ENCODE measurements at places on chromosomes 12 and 14.

DNA sequence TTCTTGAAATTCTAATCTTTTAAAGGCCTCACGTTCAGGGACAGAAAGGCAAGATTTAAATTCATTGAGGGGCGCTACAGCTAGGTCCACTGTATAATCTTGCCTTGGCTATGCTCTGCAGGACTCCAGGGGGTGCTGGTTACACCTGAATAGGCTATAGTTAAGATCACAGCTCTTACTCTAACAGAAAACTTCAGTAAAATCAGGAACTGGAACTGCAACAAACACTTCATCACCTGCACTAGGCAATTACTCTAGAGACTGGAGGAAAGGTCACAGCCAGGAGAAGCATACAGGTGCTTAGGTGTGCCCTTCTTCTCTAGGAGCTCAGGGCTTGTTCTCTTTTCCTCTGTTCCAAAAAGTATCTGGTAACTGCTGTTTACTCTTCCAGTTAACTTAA, 20.9 kb downstream of the SLCO1C1 start:
- DNase-seq: no peak

DNA sequence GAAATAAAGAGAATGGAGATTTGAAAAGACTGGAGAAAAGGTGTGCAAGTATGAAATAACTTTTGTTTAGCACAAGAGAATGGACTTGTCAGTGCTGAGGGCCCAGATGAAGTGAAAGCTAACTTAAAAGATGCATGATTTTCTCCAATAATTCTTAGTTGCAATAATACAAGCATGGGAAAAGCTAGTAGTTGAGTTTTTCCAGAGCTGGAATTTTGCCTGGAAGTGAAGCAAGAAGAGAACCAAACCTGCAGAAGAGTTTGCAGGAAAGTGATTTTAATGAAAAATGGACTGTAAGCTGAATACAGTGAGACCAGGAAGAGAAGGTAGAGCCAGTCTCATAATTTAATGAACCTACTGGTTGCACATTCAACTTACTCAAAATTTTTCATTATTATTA, 69.3 kb upstream of the FSCB start:
- no peak for DNase-seq

GRCh38 chr12:111773801-111774551, 7.2 kb downstream of the ALDH2 start:
- peak; percentile 28 for DNase-seq

- no peak for DNase-seq
Measured at GRCh38 chr14:104477666-104478380, 101.7 kb upstream of the C14orf180 start.

DNA sequence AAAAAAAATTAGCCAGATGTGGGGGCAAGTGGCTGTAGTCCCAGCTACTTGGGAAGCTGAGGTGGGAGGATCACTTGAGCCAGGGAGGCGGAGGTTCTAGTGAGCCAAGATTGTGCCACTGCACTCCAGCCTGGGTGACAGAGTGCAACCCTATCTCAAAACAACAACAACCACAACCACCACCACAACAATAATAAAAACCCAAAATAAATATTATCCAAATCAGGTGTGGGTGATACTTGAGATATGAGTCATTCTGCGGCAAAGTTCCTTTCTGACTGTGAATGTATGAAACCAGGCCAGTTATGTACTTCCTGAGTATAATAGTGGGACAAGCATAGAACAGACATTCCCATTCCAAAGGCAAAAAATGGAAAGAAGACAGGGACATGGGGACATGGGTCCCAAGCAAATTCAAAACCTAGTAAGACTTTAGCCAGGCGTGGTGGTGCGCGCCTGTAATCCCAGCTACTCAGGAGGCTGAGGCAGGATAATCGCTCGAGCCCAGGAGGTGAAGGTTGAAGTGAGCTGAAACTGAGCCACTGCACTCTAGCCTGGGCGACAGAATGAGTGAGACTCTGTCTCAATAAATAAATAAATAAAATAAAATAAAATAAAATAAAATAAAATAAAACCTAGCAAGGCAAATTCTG, 9.7 kb upstream of the ERC1 start:
- no peak for DNase-seq

DNA sequence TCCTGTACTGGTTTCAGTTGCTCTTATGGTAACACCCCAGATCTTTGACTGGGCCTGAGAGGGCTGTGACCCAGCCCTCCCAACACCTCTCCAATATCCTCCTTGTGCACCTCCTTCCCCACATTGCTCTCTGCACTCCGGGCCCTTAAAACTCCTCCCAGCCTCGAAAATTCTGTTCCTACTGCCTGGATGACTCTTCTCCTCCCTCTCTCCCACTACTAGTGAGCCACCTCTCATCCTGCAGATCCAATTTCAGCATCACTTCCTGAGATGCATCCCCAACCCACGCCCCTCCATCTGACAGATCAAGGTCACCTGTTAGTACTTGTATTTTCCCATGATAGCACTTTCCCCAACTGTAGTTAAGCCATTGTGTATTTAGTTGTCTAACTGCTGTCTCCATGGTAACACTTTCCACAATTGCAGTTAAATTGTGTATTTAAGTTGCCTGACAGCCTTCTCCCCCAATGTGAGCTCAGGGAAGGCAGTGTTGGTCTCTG, 11.5 kb upstream of the NT5DC3 start:
- no peak for DNase-seq

DNA sequence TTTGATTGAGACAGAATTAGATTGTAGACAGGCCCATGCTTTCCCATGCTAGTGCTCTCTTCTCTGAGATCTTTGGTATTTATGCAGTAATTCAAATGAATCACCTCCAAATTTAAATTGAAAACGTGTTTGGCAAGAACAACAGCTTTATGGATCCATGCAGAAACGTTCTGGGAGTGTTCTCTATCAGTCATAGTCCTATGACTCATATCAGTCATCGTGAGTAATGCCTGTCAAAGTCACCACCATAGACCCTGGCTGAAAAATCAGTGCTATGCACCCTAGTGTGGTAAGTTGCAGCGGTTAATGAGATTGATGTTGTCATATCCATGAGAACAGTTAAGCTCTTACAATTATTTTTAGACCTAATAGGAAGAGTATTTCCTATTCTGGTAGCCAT, 90.1 kb upstream of the FOXG1 start:
- DNase-seq: no peak

- DNase-seq: no peak
Measured at GRCh38 chr14:73290279-73290678, 53.0 kb downstream of the PAPLN start.

GRCh38 chr12:57477710-57478681, 1.7 kb downstream of the ARHGAP9 start:
- DNase-seq: peak; percentile 80

DNA sequence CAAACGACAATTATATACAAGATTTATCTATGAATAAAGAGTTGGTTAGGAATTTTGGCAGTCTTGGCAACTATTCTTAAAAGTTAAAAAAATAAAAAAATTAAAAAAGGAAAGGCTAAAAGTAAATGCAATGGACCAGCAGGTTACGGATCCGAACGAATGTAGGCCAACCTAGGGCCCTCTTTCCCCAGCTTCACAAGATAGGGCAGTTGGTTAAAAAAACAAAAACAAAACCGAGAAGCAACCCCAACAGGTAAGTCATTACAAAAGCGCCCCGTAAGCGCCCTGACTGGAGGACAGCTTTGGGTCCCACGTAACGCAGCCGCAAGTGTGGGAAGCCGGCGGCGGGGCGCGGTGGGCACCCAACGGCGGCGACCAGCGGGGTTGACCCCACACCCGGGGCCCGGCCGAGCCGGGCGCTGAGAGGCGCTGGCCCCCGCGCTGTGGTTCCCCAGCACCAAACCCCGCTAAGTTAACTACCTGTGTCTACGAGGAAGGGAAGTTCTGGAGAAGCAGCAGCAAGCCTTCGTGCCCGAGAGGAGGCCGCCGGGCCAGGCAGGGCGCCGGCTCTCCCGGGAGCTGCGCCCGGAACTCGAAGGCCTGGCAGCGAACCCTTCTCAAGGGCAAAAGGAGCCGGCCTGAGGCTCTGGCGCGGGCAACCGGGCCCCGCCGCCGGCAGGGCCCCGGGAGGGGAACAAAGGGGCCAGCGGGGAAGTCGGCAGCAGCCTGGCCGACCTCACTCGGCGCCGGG, 882 bp downstream of the HECTD1 start:
- DNase-seq: peak; percentile 59

DNA sequence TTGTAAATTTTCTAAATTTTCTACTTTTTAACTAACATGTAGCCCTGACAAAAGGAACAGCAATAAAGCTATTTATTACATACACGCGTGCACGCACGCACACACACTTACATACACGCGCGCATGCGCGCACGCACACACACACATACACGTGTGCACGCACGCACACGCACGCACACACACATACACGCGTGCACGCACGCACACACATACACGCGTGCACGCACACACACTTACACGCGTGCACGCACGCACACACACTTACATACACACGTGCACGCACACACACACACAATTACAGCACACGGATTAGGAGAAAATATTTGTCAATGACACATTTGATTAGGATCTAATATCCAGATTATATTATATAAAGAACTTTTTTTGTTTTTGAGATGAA, 27.9 kb downstream of the DHX37 start:
- no peak for DNase-seq

DNA sequence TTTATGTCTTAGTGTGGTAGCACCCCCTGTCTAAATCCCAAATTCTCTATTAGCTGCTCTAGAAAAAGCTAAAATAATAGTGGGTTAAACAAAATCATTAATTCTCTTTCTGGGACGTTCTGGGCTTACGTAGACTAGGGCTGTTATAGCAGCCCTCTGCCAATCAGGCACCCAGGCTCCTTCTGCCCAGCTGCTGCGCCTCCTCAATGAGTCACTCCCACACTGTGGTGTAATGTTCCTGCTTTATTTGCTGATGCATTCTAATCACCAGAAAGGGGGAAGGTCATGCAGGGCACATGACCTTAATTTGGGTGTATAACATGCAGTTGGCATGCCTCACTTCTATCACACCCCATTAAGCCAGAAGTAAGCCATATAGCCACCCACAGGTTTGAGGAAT, 294.5 kb downstream of the GALC start:
- no peak for DNase-seq

DNA sequence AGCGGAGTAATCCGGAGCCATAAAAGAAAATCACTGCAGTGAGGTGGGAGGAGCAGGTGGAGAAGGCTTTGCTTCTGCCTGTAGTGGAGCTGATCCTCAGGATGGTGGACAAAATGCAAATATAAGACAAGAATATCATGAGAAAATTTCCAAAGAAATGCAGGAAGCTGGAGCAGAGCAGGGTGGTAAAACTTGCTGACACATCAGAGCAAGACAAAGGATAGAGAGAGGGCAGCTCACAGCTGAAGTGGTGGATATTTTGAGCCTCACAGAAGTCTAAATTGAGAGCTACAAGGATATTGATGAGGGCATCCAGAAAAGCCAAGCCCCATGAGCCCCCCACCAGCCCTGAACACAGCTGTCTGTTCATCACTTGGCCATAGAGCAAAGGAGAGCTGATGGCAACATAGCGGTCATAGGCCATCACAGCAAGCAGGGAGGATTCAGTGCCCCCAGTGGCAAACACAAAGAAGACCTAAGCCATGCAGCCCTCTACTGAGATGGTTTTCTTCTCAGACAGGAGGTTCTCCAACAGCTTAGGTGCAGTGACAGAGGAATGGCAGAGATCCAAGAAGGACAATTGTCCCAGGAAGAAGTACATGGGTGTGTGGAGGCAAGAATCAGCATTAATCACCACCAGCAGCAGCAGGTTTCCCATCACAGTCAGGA, 30.0 kb upstream of the ANP32D start:
- no peak for DNase-seq

DNA sequence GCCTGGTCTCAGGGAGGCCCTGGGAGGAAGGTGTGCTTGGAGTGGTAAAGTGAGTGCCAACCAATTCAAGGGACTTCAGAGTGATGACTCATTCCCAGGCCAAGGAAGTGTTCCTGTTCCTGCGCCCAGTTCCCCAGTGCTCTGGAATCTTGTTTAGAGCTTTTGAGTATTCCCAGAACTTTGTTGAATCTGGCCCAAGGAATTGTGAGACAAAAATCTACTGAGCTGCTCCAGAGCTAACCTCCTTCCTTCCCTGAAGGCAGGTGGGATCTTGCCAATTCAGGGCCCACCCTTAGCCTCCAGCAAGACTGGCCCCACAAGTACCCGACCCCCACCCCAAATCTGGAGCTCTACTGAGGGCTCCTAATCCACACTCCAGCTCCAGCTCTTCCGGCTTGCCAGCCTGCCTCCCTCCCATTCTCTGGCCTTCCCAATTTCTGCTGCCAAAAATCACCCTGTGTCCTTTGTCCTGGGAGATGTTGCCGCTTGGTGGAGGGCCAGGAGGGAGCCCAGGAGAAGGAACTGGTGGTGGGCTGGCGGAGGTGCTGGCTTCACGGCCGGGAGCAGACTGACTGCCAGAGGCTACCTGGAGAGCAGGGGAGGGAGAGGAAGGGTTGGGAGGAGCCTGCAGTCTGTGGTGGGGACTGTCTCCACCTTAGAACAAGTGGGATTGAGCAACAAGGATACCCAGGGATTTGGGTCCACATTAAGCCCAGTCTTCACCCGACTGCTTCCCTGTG, 2.0 kb upstream of the ATN1 start:
- no peak for DNase-seq

- no peak for DNase-seq
Measured at GRCh38 chr12:52175371-52176350, 16.2 kb downstream of the KRT80 start.

- no peak for DNase-seq
Measured at GRCh38 chr12:70052476-70052875, 190.8 kb upstream of the CNOT2 start.

DNA sequence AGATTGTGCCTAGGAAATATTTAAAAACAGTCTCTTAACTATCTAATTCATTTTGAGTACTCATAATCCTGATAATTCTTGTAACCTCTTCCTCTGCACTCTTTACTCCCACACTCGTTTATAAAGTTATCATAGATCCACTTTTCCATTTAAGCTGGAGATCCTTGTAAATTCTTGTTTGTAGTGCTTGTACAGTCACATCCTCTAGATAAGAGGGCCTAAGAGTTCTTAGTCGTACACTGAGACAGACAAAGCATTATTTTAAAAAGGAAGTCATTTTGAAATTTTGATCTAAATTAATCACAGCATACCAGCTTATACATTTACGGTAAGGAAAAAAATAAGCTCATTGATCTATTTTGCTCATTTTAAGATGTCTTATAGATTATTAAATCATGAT, 42.5 kb downstream of the LMO3 start:
- DNase-seq: no peak

DNA sequence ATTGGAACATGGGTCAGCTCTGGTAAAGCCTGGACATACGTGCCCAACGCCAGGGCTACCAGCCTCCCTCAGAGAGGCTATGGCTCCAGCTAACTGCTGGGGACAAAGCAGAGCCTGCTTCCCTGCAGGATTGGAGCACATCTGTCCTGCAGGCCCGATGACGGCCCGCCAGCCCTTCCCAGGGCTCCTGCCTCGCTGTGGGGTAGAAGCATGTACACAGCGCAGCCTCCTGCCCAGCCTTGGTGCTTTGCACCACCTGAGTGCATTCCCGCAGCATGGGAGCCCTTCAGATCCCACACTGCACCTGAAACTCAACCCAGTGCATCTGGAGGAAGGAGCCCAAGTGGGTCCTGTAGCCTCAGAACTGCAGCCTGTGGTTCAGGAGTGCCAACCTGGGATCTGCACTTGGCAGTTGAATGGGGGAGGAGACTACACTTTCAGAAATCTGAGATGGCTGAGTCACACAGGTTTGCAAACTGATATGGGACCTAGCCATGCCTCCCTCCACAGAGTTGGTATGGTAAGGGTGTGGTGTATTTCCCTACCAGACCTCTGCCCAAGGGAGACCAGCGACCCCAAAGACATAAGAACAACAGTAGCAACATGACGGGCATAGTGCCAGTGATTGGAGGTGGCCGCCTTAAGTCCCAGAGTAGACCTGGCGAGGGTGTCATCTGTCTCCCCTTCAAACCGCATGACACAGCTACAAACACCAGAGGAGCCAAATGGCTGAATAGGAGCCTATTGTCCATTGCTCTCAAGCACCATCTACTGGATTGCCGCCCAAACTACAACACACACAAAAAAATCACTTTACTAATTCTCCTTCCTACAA, 273.9 kb upstream of the MIS18BP1 start:
- no peak for DNase-seq

Data from CD4-positive, alpha-beta T cell treated with Interleukin-12 subunit alpha and Interleukin-12 subunit beta, for 1 hour (primary cell).